Effector CD4-positive, alpha-beta T cell (primary cell): ENCODE measurements at places on chromosomes 1 and 21.

GRCh38 chr1:203227371-203228083, 1.9 kb downstream of the CHIT1 start:
- DNase-seq = no peak

DNA sequence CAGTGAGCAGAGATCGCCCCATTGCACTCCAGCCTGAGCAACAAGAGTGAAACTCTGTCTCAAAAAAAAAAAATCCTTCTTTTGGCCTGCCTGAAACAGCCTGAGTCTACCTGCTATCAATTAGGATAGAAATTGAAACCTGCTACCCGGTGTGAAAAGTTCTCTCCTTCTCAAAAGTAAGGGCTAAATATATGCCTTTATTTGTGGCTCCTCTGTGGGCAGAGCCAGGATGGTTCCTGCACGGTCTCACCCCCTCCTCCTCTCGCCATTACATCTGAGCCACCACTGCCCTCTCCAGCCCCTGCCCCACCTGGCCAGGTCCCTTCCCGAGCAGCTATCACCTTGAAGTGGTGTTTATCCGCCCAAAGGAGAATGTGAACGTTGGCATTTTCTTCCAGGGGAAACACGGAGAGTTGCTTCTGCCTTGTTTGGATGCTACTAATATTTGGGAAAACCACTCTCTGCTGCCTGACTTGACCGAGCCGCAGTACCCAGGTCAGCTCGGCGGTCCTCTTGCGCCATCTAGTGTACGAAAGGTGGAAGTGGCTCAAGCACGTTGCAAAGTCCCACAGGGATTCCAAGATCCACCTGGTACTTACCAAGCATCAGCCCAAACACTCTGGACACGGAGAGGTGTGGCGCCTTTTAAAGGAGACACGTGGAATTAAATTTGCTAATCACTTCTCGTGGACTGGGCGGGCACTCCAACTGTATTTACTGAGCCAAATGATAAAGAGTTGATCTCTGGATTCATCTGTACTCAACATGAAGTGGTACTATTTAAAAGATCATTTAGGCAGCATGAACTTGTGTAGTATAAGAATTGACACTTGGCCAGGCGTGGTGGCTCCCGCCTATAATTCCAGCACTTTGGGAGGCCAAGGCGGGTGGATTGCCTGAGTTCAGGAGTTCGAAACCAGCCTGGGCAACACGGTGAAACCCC, 31.9 kb downstream of the SETD4 start:
- peak; percentile 50 for DNase-seq

DNA sequence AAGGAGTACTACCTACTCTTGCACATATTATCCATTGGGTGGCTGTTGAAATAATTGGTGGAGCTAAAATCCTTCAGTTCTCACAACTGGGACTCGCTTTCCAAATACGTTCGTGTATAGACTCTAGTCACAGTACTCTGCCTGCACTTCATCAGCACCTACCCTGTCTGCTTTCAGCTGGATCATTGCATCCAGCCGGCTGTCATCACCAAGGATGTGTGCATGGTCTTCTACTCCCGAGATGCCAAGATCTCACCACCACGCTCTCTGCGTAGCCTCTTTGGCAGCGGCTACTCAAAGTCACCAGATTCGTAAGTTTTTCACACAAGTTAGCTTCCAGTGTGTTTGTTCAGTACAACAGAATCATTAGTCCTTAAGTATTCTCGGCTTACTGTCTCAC, 37.3 kb upstream of the PGD start:
- DNase-seq = no peak

DNA sequence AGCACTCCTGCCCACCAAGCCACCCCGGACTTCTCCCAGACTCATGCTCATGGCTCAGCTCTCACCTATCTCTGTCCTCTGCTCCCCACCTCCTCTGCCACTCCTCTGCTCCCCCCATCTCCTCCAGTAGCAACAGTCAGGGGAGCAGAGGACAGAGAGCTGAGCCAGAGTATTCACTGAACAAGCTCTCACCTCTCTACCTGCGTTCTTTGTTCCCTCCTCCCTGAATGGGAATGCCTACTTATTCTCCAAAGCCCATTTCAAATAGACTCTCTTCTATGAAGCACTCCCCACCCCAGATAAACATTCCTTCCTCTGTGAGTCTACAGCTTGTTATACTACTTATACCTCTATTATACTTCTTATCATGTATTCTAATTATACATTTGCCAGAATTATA, 6.4 kb upstream of the EFNA1 start:
- DNase-seq = no peak

- no peak for DNase-seq
Measured at GRCh38 chr1:85983316-85983715, 173.3 kb downstream of the COL24A1 start.

DNA sequence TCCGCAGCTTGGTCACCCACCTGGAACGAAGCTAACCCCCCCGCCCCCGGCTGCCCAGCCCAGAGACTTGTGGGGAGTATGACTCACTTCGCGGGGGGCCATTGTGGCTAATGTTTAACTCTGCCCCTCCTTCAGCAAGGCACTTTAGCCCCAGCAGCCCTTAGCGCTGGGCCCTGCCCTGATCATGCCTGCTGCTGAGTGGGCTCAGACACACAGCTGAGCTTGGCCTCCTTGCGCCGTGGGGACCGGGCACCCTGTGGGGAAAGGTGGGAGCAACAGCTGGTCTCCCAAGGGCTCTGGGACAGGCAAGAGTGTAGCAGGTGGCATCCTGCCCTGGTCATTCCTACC, 6.3 kb upstream of the LAD1 start:
- DNase-seq = no peak

GRCh38 chr1:189962181-189962580, 515.5 kb downstream of the BRINP3 start:
- DNase-seq = no peak

GRCh38 chr1:40079774-40080400, 17.2 kb downstream of the PPT1 start:
- DNase-seq = no peak

DNA sequence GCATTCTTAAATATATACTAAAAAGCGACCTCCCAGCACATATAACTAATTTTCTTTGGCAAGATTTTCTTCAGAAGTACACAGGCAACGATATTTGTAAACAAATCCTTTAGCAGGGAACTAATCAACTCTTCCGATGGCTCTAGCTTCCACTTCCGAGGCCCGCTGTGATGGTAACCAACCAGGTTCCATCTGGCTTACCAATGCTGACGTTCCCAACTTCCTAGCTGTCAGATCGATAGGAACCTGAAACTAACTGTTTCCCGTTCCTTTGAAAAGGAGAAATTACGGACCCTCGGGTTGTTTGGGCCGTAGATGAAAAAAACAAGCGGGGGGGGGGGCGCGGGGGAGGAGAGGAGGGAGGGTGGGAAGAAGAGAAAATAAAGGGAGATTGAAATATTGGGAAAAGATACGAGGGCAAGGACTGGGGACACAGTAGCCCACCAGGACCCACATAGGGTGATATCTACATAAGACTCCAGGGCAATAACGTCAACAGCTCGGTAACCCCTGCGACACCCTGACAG, 513 bp downstream of the GTF2B start:
- peak; percentile 18 for DNase-seq

- no peak for DNase-seq
Measured at GRCh38 chr1:147099192-147099591, 73.1 kb downstream of the PRKAB2 start.

DNA sequence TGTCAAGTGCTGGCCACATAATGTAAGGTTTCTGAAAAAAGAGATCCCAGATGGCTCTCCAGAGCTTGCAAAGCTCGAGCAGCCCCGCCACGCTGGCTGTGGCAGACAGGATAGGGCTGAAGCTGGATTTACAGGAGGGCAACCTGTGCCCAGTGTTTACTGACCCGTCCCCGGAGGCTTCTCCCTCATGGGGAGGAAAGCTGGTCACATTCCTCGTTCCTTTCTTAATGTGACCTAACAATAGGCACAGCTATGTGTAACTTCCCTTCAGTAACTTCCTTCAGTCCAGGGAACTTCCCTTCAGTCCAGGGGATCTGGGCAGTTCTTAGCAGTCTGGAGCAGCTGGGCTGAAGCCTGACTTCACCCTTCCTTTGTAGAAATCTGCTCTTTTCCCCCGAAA, 7.7 kb downstream of the SLFNL1 start:
- no peak for DNase-seq

- DNase-seq = no peak
Measured at GRCh38 chr1:46508757-46509156, 19.1 kb downstream of the DMBX1 start.

DNA sequence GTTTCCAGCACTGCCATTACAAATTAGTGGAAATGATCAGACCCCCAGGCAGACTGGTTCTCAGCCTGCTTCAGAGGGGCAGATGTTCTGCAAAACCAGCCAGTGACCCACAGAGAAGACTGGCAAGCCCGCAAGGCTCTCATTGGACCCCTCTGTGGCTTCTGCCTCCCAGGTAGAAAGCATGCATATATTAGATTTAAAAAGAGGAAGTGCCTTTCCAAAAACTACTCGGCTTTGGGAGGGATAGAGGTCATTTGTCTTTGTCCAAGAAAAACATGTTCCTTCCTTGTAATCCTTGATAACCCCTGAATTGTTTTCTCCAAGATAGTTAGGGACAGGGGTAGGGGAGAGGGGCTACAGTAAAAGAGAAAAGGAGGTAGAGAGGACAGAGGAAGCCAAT, 11.8 kb downstream of the HIVEP3 start:
- DNase-seq = no peak

DNA sequence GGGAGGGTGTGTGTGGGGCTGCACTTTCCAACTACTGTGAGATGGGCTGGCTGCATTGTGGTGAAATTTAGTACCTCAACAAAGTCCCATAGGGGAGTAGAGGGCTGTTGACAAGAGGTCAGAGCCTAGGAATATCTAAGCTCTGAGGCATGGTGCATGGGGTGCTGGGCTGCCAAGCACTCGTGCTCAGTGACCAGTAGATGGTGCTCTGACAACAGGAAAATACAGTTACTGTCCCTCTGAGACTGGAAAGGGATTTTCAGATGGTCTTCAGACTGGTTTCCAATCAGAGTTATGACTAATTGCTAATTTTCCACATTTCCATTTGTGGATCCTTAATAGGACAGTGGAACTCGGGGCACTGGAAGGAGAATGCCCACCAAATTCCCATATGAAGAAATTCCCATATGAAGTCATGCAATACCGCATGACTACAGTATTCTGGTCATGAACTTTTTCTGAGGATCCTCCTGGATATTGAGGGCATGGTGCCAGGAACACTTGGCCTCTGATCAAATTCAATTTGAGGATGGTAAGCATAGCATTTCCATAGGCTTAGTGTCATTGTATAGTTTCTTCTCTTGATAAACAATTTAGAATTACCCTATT, 4.1 kb upstream of the CACNA1E start:
- peak; percentile 12 for DNase-seq

- no peak for DNase-seq
Measured at GRCh38 chr1:10628685-10629084, 153.9 kb downstream of the PEX14 start.

GRCh38 chr1:19439464-19440171, 45.7 kb downstream of the CAPZB start:
- DNase-seq = no peak

DNA sequence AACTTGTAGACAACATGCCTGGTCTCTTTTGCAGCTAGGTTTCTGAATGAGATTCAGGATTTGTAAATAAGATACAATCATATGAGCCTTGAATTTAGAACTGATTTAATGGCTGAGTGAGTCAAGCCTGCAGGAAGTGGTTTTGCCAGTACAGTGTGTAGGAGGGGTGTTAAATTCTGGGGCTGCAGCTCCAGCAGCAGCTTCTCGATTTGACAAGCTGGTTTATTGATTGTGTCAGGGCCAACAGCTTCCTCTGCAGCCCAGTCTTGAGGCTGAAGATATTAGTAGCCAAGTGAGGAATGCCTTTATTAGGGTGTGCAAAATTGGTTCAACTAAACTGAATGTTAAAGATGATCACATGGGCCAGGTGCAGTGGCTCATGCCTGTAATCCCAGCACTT, 11.5 kb upstream of the PLA2G5 start:
- DNase-seq = no peak

GRCh38 chr1:74005533-74005932, 192.4 kb downstream of the LRRIQ3 start:
- DNase-seq = no peak

- DNase-seq = no peak
Measured at GRCh38 chr1:37752213-37752582, 12.7 kb downstream of the EPHA10 start.

GRCh38 chr1:93905734-93906133, 3.5 kb downstream of the GCLM start:
- DNase-seq = no peak

- no peak for DNase-seq
Measured at GRCh38 chr1:109657395-109657794, 1.5 kb downstream of the GSTM4 start.

DNA sequence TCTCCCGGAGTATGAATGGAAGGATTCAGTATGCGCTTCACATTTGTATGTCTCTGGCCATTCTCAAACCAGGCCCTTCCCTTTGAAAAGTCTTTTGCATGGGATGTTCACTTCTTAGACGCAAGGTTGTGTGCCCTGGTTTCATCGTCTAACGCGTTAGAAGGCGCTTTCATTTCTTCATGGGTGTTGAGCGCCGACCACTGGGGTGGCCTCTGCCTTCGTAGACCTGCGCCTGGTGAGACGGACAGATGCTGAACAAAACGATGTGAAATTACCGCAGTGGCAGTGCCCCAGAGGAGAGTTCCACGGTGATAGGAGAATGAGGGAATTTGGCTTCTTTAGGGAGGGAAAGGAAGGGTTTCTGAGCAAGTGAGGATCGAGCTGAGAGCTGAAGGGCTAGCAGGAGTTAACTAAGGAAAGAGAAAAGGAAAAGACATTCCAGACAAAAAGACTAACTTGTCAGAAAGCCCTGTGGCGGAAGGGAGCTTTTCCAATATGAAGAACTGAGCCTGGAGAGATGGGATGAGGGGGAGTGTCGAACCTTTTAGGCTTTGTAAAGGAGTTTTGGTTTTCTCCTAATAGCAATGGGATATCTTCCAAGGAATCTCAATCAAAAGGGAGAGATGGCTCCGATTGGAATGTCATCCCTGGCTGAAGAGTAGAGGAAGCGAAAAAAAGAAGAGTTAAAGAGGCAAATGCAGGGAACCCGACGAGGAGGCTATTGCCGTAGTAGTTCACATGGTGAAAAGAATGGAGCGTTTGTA, 951 bp downstream of the GGPS1 start:
- DNase-seq = peak; percentile 39

DNA sequence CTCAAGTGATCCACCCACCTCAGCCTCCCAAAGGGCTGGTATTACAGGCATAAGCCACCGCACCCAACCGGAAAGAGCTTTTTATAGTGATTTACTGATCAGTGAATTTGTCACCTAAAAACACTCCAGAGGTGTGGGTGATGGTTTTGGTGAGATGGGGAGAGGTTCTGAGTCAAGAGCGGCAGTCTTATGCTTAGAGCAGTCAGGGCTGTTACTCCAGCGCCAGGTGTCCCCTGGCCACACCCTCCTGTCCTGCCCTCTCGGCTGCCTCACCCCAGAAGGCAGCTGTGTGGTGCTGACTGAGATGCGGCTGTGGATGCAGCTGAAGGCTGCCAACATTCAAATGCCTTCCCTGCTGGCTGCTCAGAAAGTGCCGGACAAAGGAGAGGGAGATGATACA, 94.5 kb upstream of the LPGAT1 start:
- no peak for DNase-seq

GRCh38 chr1:76330991-76331603, 256.6 kb downstream of the ST6GALNAC3 start:
- no peak for DNase-seq
